ENCODE measurements at places on chromosomes 3 and 15. TPM values are rescaled to one million over a fixed set of nuclear protein-coding genes. Genes with fewer than 3 reads are reported as not detected.

DNA sequence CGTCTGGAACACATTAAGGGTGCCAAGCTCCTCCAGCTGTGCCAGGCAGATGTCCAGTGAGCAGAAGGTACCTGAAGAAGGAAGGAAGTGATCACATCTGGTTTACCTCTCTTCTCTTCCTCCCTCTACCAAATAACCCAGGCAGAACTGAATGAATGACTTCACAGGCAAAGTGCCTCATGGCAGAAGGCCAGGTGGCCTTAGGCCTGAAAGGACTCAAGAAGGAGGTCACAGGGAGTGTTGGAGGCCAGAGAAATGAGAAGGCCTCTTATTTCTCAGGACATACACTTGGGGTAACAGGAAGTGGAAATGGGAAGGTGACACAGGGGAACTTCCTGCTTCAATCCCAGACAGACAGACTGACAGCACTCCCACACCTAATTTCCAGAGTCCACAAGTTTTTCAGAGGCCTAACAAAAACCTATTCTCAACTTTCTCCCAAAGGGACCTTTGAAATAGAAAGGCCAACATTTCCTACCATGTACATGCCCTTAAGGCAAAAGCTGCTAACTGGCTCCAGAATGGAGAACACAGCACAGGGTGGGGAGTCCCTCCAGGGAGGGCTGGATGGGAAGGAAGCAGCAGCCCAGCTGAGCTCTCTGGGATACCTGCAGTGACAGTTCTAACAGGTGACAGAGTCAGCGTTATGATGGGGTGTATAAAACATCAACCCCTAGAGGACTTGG is 17.6 kb upstream of the SIN3A start:
- DNase-seq, result no peak

- DNase-seq, result no peak
These were observed 111.7 kb upstream of the CCDC54 start for GRCh38 chr3:107265526-107265925.

DNA sequence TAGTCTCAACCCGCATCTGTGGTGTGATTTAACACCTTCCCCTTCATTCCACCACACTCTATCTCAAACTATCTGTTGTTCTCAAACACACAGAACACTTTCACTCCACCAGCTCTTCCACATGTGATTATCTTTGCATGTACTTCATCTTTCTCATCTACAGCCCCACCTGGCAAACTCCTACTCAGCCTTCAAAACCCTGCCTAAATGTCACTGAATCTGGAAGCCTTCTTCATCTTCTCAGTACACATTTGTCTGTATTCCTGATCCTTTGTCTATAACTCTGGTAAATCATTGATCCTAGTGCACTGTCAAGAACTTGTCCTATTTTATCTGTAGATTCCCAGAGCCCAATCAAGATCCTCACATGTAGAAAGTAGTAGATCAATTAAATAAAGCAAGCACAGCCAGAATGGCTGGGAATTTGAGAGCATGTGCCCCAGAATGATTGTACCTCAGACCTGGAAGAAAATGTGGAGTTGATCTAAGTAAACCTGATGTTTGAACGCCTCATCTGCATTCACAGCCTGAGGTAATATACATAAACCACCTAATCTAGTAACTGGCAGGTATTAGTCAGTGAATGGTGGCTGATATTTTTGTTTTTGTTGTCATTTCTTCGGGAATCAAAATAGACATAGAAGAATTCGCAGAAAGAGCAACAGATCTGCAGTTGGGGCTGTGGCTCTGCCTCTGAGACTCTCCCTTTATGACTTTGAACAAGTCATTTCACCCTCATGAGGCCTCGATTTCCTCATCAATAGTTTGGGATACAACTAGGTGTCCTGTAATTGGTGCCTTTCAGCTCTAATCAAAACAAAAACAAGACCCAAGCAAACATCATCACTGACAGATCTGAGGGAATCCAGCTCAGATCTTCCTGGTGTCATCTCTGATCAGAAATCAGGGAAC is 28.0 kb upstream of the MAGEF1 start:
- DNase-seq, result no peak

- DNase-seq, result no peak
These were observed 100.0 kb downstream of the CACNA2D3 start for GRCh38 chr3:54222316-54222715.

DNA sequence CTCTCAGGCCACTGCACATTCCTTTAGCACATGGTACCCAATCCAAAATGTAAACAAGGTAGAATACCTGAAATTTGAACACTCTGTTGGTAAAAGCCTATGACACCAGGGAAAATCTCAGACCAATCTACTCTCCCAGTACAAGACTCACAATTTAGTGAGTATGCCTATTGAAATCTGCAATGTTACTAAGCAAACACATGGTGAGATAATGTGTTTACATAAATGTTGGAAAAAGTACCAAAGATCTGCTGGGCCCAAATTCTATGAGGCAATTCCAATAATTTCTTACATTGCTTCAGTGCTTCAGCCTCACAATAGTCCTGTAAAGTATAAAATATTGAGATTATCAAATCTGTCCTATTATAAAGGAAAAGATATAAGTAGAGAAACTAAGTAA is 536.1 kb downstream of the PYDC2 start:
- no peak for DNase-seq

GRCh38 chr15:40150163-40150925 is 10.5 kb upstream of the BUB1B start:
- DNase-seq, result no peak

GRCh38 chr3:194434503-194434902 is 35.4 kb upstream of the GP5 start:
- no peak for DNase-seq

- DNase-seq, result no peak
These were observed 4.7 kb upstream of the CLASP2 start for GRCh38 chr3:33722626-33723370.

DNA sequence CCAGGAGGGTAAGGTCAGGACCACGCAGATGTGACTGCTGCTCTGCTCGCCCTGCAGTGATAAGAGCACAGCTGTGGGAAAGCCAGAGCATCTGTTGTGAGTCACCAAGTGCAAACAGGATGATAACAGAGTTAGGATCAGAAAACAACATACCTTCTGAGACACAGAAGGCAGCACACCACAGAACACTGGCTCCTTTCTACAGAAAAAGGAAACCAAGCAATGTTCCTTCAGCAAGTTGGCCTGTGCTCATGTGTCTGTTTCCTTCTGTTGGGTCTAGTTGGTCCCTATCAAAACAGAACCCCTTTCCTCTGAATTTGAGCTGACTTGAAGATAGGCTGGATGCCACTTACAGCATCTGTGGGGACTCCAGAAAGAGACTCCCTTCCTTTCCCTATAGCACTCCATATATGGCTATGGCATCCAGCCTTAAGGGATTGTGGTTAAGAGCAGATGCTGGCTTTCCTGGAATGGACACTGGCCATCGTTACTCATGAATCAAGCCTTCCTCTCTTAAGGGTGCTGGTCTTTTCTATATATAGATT is 440.7 kb upstream of the THBS1 start:
- DNase-seq, result no peak

FAM3D gene
- not detected for polyA plus RNA-seq

BHLHE40 gene
- polyA plus RNA-seq, result 18.8 TPM

CCR1 gene
- not detected for polyA plus RNA-seq

GPR176 gene
- 241 TPM for polyA plus RNA-seq

AMIGO3 gene
- not detected for polyA plus RNA-seq

HTR3D gene
- not detected for polyA plus RNA-seq

ZNF501 gene
- polyA plus RNA-seq, result 3.7 TPM

STX19 gene
- polyA plus RNA-seq, result not detected

CACNA2D2 gene
- polyA plus RNA-seq, result 0.11 TPM

All from BJ (cell line).